ENCODE measurements at places on chromosomes 4 and X.

- no peak for DNase-seq
Observed at GRCh38 chr4:10008609-10009005, 12.7 kb downstream of the SLC2A9 start.

DNA sequence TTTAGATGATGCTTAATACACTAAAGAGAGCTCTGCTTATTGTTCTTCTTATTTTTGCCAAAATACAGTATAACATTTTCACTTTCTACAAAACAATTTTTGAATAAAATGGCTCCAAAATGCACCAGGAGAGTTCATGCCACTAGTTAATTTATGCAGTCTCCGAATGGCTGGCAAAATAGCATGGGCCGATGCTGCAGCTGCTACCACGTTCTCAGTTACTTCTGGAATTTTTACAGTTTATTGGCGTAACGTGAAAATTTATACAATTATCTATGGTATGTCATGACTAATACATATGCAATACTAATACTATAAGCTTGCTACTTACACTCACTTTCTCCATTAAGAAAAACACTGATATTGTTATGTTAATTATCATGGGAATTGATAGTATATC lies 16.5 kb downstream of the KLHL13 start:
- DNase-seq = no peak

- DNase-seq = no peak
Observed at GRCh38 chrX:66150163-66150562, 13.9 kb upstream of the HEPH start.

DNA sequence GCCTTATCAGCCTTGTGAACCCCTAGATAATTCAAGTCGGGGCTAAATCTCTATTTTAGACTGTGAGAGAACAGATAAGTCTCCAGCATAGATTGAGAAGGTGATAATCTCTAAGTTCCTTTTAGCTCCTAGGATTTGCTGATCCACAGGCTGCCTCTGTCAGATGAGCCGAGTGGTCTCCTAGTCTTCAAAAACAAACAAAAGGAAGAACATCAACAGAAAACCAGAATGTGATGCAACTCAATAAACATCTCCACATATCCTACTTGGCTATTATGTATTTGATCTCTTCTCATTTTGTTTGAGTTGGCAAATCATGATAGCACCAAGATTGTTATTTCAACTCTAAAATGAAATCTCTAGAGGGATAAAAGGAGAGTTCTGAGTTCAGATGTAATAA lies 88.4 kb upstream of the SLC7A11 start:
- DNase-seq = peak; percentile 8

DNA sequence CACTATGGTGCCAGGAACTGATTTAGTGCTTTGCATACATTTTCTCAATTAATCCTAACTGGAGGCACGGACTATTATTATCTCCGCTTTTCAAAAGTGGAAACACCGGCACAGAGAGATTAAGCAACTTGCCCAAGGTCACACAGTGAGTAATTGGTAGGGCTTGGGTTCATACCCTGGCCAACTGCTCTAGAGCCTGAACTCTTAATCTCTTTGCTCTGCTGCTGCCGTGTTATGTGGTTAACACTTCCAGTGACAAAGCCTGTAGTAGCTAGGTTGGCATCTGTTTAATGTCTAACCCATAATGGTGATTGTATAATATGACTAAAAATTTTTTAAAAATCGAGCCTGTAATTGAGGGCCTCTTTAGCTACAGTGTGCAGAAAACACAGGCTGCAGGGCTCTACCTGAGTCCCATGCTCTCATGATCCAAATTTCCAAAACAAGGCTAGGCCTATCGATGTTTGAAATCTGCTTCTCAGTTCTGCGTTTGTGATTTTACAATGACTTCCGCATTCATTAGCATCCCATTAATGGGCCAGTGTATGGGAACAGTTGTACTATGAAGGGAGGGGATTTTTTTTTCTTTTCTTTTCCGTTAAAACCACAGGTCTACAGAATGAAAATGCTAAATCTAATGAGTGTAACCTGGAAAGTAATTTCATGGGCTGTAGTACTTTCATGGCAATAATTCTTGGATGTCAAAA lies 219.3 kb upstream of the JADE1 start:
- no peak for DNase-seq

DNA sequence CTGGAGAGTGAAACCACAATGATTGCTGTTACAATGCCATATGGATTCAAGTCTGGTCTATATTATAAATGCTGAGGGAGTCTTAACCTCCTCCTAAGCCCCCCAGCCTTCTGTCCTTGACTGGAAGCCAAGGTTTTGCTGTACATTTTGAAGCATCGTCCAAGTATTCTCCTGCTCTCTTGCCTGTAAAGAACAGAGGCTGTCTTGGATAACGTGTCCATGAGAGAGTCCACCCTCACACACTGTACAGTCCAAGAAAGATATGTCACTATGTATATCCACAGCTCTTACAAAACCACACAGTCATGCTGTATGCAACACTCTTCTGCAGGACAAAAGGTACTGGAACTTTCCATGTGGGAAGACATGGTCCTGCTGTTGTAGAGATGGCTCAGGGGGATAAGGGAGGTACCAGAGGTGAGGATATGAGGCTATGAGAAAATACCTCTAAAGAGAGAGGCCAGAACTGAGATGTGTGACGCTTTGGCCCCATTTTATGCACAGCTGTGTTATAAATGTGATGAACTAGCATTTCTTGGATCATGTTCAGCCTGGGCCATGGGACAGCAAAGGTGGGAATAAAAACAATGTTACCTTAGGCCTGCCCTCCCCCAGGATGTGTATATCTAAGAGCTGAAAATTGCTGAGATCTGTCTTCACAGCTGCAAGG lies 678.6 kb downstream of the IQCM start:
- no peak for DNase-seq

DNA sequence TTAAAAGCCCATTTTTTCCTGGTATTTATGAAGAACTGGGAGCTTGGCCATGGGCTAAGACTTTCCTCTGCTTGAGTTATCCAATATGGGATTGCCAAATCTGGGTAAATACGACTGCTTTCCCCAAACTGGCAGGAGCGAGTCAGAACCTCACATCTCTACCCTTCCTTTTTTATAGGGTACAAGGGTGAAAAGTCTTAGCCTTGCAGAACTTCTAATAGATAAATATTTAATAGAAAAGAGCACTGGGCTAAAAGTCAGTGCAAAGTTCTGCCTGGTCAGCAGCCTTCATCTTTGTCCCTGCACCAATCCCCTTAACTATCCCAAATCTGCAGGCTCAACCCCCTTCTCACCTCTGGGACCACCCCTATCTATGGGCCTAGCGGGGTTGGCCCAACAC lies 61.6 kb upstream of the ACSL1 start:
- DNase-seq = no peak

DNA sequence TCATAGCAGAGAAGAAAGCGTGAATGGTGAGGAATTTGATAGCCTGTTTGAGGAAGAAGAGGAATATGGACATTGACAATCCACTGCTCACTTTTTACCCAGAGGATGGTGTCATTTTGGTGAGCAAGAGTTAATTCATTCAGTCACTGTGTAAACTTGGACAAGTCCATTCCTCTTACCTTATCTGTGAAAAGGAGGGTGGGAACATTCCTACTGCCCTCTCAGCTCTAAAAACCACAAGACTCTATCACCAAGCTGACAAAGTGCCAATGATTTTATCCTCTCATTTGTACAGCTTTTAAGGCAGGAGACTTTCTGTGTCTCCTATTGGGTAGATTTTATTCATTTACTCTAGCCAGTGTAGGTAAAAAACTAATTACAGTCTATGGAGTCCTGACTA lies 103.8 kb downstream of the LUZP4 start:
- DNase-seq = no peak

Measured in D721Med (cell line).